Naive thymus-derived CD4-positive, alpha-beta T cell (primary cell): ENCODE measurements at places on chromosomes 4 and X. TPM values are rescaled to one million over a fixed set of nuclear protein-coding genes. Genes with fewer than 3 reads are reported as not detected.
A peak's percentile ranks its signal among the peaks of the same experiment; 100 is the strongest.

SLC38A5 gene
- total RNA-seq, result 18.0 TPM

GAGE13 gene
- total RNA-seq, result not detected

XG gene
- 0.22 TPM for total RNA-seq

PDE6B gene
- 16.2 and 18.3 TPM in 2 replicates for total RNA-seq

DUSP21 gene
- total RNA-seq, result not detected

CCDC120 gene
- 5.2 and 7.6 TPM in 2 replicates for total RNA-seq

MTMR8 gene
- total RNA-seq, result 6.0 TPM

IL9R gene
- not detected for total RNA-seq

GAK gene
- total RNA-seq, result 167 TPM

- DNase-seq, result no peak
Observed at GRCh38 chrX:153426204-153426603, 14.9 kb downstream of the ZFP92 start.

- no peak for DNase-seq
Observed at GRCh38 chr4:76386566-76387305, 34.2 kb downstream of the CCDC158 start.

GRCh38 chr4:116537828-116538227 lies 547.5 kb downstream of the TRAM1L1 start:
- DNase-seq, result no peak

- peak; percentile 63 for DNase-seq
Observed at GRCh38 chrX:75522565-75523431, at the start of gene ZDHHC15. ZDHHC15 (minus strand) TSS chrX:75523037; CDS start chrX:75523024, 13 bp downstream.

GRCh38 chr4:134756421-134756820 lies 554.8 kb upstream of the PABPC4L start:
- no peak for DNase-seq

DNA sequence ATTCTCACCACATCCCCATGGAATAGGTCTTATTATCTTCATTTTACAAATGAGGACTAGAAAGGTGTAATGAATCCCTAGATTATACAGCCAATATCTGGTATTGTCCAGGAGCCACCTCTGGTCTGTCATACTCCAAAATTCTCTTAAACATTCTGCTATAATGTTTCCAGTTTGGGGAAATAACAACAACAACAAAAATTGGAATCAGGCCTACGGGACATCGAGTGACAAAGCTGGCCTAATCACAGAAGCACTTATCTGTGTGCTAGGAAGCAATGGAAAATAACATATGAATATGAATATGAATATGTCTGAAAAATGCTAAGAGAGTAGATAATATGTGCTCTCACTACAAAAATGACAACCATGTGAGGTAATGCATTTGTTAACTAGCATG lies 264.1 kb downstream of the GASK1B start:
- DNase-seq, result no peak

GRCh38 chr4:169351872-169352271 lies 81.1 kb upstream of the SH3RF1 start:
- DNase-seq, result no peak

DNA sequence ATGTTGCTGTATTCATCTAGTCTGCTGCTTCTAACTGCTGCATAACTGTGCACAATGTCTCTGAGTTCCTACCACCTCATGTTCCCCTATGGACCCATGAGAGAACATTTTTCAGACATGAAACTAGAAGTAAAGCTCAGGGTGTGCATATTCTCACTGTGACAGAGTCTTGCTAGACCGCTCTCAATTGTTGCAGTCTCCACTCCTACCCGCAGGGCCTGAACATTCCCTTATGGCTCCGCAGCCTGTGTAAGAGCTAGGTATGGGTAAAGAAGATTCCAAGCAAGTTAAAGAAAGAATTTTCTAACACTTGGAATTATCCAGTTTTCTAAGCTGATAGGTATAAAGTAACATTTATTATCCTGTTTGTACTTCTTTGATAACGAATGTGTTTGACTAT lies 5.4 kb downstream of the OCIAD2 start:
- DNase-seq, result no peak

- peak; percentile 12 for DNase-seq
Observed at GRCh38 chrX:38879631-38880220, 78.5 kb downstream of the MID1IP1 start.

- DNase-seq, result no peak
Observed at GRCh38 chrX:124249345-124249744, 83.1 kb upstream of the TEX13D start.

- DNase-seq, result no peak
Observed at GRCh38 chr4:2619459-2619858, 83.0 kb downstream of the FAM193A start.

GRCh38 chr4:19224820-19225219 lies 1026.9 kb upstream of the SLIT2 start:
- no peak for DNase-seq

GRCh38 chrX:110806145-110806544 lies 10.5 kb upstream of the CHRDL1 start:
- DNase-seq, result no peak
